Left ventricle myocardium superior (tissue), 1 donor: ENCODE measurements at places on chromosomes 2 and 18. TPM values are rescaled to one million over a fixed set of nuclear protein-coding genes. Genes with fewer than 3 reads are reported as not detected.

Gene TUBB8B
- total RNA-seq = not detected

DNA sequence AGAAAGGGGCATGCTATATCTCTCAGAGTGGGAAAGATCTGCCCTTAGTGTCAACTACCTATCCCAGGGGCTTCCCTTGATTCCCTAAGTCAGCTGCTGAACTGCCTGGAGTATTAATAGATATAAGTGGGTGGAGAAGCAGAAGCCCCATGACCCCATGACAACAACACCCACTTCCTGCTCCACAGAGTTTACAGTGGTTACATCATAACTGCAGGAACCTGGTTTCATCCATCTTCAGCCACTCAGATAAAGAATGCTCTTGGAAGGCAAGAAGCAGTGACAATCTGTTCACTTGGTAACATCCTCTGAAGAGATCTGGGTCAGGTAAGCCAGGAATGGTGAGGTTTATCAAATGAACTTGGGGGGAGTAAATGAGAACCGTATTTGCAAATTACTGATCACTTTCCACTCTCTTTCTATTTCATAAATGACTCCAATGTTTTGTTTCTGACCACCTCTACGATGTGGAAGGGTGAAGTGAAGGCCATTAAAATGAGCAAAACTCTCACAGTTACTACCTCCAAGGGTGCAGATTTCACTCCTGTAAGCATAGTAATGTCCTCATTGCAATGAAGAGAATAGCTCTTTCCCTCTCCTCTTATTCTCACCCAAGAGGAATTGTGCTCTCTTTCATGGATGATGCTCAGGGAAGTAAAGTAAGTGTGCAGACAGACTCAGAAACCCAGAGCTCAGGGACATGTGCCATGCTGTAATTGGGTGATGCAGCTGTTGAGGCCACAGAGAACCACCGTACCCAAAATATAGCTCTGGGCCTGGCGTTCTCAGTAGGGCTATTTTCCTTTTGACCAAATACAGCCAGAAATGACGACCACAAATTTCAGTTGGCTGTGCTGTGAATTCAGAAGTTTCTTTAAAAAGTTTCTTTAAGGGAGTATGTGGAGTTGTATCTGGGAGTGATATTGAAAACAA is 192.8 kb upstream of the APCDD1 start:
- no peak for DNase-seq

- no peak for DNase-seq
Measured at GRCh38 chr2:48927355-48927754, 171.8 kb upstream of the LHCGR start.

- no peak for DNase-seq
Measured at GRCh38 chr2:239882331-239882732, 142.8 kb downstream of the NDUFA10 start.

GRCh38 chr2:226728996-226729395 is 70.6 kb downstream of the IRS1 start:
- no peak for DNase-seq

DNA sequence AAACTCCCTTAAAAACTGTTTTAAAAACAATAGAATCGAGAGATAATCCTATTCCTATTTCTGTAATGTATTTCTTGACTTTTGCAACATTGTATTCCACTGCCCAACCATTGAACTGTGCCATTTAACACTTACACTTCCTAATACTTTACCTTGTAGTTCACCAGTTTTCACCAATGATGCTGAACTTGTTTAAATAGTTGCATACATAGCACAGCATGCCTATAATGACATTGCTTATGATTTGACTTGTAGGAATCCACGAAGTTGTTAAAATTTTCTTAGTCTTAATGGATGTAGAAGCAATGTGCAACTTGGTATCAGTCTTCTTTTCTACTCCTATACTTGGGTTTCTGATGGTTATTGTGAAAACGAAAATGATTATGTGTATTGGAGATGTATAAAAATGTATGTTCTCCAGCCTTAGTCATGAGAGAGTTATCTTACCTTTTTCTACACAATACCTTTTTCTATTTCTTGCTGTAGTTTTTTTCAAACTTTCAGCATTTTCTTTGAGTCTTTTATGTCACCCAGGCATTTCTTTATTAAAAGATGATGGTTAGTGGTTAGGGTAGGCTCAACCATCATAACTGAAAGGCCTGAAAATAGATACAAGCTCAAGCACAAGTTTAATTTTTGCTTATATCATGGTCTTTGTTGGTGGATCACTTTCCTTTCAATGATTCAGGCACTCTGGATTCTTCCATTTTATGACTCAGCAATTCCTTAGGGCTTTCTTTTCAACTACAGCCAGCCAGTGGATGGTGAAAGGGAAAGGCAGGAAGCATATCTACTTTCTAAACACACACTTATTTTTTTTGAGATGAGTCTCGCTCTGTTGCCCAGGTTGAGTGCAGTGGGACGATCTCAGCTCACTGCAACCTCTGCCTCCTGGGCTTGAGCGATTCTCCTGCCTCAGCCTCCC is 9.4 kb downstream of the GPD2 start:
- DNase-seq = no peak

- DNase-seq = no peak
Measured at GRCh38 chr2:128159437-128159836, 68.4 kb downstream of the UGGT1 start.
